ENCODE measurements at places on chromosomes 4 and X. TPM values are rescaled to one million over a fixed set of nuclear protein-coding genes. Genes with fewer than 3 reads are reported as not detected.

TMEM47 gene
- 24.4 TPM for total RNA-seq

DNA sequence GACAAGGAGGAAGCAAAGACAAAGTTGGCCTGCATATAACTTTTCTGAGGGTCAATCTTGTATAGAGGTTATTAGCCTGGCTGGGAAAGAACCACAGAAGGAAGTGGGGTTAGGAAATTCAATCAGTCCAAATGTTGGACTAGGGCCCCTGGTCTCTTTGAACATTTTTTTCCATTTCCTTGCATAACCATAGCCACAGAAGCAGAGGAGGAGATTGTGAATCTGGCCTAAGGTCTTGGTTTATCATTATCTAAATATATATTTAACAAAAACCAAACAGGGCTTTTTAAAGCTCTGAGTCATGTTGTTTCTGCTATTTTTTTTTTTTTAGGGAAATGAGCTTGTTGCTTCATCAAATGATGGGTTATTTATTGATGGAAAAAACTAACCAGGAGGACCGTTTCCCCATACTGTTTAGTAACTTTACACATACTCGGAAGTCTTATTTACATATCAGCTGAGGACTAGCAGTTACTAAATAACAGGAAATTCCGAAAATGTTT, 97.7 kb upstream of the ACSL4 start:
- DNase-seq = no peak

DNA sequence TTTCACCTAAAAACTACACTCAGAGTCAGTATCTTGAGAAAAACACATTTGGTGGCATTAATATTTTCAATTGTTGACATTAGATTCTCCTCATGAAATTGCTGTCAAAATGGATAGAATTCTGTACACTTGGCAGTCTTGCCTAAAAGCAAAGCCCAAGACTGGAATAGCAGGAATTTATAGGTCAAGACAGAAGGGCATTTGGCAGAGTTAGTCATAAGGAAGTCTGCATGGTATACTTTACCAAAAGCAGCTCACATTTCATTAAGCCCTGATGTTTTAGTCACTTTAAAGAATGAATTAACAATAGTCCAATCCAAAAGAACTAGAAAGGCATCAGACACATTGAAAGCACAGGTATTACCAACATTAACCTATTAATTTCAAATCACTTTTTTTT, 7.1 kb downstream of the CCDC160 start:
- DNase-seq = no peak

DNA sequence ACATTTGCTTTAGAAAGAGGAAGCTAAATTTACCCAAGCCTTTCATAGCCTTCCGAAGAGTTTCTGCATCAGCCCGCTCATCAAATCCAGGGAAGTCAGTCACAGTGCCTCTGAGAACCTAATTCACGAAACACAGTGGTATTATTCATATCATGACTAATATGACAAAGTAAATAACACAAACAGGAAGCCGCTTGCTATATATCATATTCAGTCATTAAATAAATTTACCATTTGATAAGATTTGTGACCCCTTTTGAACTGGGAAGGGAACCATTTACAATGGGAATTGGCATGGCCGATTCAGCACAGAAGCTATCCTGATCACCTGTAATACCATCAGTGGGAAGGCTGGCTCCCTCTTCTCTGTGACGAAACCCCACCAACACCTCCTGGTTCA, 10.5 kb downstream of the ANXA5 start:
- DNase-seq = no peak

DNA sequence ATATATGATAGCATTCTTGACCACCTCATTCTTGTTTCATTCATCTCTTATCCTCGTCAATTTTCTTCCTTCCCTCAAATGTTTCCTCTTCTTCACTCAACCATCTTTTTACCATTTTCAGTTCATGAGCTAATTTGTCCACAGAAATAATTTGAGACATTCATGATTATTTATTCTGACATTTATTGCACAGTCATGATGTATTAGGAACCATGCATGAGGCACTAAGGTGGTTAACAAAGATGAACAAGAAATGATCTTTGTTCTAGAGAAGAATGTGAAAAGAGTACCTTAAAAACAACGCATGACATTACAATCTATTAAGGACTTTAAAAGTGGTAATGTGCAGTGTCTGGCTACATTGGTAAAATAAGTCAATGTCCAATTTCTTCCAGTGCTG, 27.9 kb downstream of the TEC start:
- DNase-seq = no peak

- DNase-seq = no peak
Measured at GRCh38 chr4:8525383-8526120, 54.6 kb upstream of the GPR78 start.

DNA sequence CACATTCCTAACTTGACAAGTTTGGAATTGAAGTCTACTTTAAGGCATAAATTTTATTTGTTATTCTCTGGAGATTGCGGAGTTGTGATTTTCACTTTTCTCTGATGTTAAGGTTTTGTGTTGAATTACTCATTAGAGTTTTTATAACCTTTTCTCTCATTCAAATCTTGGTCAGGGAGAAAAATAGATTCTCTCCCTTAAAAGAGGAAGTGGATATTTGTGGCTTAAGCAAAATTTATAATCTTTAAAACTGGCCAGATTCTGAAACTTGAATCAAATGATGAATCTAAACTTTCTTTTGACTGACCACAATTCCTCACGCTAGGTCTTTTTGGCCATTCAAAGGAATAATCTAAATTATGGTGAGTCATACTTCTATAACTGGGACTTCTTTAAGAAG, 361.4 kb downstream of the TEX13C start:
- no peak for DNase-seq

GRCh38 chr4:180100433-180101344, 2142.5 kb upstream of the TENM3 start:
- no peak for DNase-seq

All from omental fat pad (tissue), 4 donors.